ENCODE measurements at places on chromosomes 7 and 10.

DNA sequence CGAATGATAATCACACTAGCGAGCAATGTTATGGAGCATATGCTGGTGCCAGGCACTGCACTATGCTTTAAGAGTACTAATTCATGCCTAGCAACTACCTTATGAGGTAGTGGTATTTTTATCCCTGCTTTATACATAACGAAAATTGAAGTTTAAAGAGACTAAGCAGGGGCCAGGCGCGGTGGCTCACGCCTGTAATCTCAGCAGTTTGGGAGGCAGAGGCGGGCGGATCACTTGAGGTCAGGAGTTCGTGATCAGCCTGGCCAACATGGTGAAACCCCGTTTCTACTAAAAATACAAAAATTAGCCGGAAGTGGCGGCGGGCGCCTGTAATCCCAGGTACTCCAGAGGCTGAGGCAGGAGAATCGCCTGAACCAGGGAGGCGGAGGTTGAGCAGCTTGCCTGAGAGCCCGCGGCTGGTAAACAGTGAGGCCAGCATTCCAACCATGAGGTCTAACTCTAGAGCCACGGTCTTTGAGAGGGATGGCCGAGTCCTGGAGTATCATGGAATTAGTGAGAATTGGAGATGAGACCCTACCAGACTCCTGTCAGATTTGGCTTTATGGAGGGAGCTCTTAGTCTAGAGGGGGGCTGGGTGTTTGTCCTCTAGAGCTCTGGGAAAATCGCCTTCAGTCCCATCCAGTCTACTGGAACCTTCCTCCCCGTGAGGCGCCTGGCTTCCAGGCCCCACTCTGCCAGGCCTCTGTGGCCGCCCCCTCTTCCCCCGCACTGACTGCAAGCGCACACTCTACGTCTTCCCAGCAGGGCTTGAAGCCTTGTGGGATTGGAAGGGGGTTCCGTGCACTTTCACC lies 11.6 kb downstream of the TLX1 start:
- DNase-seq = no peak

- no peak for DNase-seq
Observed at GRCh38 chr7:111339006-111339405, 223.3 kb downstream of the IMMP2L start.

DNA sequence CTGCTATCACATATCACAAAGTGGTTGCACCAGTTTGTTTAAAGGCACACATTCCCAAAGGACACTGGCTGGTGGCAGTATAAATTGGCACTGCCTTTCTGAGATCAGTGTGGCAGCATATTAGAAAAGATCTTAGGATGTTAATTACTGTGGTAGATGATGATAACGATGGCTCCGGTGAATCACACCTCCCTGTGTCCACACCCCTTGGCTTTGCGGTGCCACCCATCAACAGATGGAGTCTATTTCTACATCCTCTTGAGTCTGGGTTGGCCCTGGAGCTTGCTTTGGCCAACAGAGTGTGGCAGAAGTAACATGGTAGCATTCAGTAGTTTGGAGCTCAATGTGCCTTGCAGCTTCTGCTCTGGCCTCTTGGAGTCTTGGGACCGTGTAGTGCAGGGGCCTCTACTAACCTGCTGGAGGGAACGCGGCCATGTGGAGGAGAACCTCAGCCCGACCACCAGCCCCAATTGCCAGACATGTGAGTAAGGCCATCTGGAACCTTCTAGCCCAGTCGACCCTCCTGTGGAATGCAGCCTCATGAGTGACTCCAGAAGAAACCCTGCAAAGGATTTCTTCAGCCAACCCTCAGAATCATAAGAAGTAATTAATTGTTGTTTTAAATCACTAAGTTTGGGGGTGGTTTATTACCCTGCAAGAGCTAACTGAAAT lies 27.2 kb upstream of the PLEKHA1 start:
- DNase-seq = no peak

- DNase-seq = no peak
Observed at GRCh38 chr7:96306385-96307125, 15.3 kb downstream of the SLC25A13 start.

- no peak for DNase-seq
Observed at GRCh38 chr7:20269726-20270125, 52.5 kb upstream of the MACC1 start.

- no peak for DNase-seq
Observed at GRCh38 chr10:49666685-49667084, 12.8 kb upstream of the C10orf53 start.

- peak; percentile 38 for DNase-seq
Observed at GRCh38 chr10:13659887-13660550, 73.3 kb downstream of the PRPF18 start.

DNA sequence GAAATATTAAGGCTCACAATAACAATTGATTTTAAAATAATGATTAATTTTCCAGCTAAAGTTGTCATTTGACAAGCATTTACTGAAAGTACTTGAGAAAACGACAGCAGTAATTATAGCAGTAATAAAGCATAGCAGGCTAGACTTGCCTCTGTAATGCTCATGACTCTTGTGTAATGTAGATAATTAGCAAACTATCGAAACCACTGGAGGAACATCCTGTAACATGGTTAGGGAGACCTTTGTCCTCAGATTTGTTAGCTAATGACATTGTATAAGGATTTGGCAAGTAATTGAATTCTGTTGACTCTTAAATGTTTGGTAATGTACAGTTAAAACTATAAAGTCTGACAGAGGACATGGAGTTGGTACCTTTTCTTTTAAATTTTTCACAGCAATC lies 24.8 kb downstream of the ARL4A start:
- DNase-seq = no peak

- no peak for DNase-seq
Observed at GRCh38 chr7:138980563-138981291, 462 bp downstream of the KIAA1549 start.

DNA sequence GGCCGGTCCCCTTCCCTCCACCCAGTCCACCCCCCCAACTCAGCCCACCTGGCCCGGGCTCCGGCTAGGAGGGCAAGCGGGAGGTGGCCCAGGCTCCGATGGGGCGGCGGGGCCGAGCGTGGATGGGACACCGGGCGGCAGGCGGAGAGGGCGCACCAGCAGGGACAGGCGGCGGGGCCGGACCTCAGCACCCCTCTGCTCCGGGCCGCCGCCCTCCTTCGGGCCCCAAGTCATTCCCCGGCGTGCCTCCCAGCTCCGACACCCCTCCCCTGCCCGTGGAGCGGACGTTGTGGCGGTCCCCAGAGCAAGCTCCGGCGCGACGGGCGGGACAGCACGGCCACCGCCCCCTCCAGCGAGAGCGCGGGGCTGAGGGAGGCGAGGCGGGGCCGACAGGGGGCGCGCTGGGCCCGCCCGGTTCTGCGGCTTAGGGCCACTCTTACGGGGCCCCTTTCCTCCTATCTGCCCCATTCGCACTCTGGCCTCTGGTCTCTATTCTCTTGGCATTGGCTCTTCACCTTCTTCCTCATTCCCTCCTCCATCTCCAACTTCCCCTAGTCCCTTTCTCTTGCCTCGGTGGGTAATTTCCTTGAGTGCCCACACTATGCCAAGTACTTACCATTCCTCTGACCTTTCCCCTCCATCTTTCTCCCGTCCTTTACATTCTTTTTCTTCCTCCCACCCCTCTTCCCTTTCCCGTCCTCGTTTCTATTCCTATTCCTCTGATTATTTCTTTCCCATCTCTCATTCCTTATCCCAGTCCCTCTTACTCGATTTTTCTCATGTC lies 701 bp upstream of the GBX1 start:
- DNase-seq = peak; percentile 38

DNA sequence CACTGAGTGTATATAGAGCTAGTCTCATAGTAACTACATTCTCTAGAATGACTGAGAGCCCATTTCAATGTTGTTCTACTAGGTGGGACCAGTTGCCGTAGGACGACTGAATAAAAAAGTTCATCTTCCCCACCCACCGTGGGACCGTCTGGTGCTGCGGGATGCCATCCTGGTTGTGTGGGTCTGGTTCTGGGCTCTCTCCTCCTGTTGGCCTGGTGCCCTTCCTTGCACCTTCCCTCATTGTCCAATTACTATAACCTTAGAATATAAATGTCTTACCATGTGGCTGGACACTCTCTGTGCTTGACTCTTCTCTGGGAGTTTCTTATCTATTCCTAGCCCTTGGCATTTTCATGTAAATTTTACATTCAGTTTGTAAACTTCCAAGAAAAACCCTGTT lies 344.4 kb downstream of the TCERG1L start:
- DNase-seq = no peak

GRCh38 chr7:36473454-36474282 lies 84.0 kb downstream of the ANLN start:
- no peak for DNase-seq

- DNase-seq = no peak
Observed at GRCh38 chr7:371119-371778, 81.3 kb downstream of the FOXL3 start.

DNA sequence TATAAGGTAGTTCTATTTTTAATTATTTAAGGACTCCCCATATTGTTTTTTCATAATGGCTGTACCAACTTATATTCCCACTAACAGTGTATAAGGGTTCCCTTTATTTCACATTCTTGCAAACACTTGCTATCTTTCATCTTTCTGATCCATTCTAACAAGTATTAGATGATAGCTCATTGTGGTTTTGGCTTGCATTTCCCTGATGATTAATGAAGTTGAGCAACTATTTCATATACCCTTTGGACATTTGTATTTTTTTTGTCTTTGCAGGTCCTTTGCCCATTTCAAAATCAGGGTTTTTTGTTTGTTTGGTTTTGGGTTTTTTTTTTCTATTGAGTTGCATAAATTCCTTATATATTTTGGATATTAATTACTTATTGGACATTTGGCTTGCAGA lies 107.2 kb downstream of the EPC1 start:
- no peak for DNase-seq
